ENCODE measurements at places on chromosomes 1 and 21.

- DNase-seq, result no peak
These were observed 586.3 kb downstream of the ADGRL2 start for GRCh38 chr1:82387012-82387366.

DNA sequence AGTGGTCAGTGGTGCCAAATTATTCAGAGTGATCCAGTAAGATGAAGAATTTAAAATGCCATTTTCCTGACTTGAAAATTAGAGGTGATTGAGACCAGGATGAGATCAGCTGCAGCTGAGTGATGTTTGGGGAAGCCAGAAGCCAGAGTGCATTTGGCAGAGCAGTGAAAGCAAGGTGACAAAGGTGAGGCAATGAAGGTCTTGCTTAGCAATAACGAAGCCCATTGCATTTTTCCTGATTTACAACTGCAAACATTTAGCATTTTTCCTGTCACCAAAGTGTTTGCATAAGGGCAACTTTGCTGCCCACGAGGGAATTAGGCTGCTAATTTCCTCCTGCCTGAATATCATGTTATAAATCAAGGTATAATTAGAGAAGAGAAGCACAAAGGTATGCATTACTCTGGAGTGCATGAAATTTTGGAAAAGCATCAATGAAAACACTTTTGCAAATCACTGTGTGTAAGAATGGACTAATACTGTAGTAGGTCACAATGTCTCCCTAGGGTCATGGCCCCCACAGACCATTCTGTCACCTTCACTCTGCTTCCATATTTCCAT is 188.2 kb upstream of the LYPLAL1 start:
- DNase-seq, result no peak

GRCh38 chr1:230067419-230067870 is 407 bp downstream of the GALNT2 start:
- DNase-seq, result peak; percentile 49

- DNase-seq, result no peak
These were observed 21.0 kb upstream of the TDRD10 start for GRCh38 chr1:154481053-154481452.

DNA sequence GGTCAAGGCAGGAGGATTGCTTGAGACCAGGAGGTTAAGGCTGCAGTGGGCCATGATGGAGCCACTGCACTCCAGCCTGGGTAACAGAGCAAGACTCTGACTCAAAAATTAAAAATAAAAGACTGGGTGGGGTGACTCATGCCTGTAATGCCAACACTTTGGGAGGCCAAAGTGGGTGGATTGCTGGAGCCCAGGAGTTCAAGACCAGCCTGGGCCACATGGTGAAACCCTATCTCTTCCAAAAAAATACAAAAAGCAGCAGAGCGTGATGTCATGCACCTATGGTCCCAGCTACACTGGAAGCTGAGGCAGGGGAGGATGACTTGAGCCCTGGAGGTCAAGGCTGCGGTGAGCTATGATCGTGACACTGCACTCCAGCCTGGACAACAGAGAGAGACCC is 44.4 kb upstream of the COX20 start:
- DNase-seq, result no peak

DNA sequence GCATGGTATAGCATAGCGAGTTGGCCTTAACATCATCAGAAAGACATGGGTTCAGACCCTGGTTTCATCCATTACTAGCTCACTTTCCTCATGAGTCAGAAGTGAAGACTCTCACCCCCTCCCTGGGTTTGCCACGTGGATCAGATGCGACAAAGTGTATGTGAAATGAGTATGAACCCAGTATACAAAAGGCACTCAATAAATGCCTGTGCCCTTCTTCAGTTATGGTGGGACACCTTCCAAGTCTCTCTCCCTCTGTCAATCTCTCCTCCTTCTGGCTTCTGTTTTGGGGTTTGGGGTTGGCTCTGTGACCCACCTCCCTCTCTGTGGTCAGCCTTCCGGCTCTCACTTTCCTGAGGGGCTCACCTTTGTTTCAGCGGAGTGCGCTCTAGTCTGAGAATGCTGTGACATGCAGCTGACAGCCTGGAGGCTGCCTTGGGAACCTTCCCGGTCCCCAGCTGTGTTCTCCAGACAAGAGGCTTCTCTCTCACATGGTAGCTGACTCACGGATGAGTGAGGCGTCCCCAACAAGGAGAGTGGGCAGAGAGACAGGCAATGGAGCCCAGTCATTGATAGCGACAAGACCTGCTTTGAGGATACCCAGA is 155.0 kb upstream of the EDN2 start:
- DNase-seq, result peak; percentile 63

DNA sequence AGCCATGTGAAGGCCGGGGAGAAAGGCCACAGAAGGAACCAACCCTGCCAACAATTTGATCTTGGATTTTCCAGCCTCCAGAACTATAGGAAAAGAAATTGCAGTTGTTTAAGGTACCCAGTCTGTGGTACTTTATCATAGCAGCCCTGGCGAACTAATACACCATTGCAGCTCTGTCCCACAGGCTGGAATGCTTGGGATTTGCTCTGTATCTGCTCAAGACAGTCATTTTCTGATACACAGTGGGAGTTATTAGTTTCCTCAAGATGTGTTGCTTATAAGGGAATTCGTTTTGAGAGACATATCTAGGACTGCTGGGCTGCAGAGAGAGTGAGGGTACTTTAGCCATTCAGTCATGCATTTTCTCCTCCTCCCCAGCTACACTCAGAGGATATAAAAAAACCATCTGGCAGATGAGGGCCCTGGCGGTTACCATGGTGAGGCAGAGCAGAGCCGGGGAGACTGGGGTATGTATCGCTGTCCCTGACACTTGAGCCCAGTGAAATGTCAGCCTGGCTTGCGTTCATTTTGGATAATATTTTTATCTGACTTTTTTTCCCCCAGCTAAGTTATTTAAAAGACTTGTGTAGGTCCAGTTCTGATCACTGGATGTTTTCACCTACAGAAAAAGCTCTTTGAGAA is 104.6 kb downstream of the DIRAS3 start:
- DNase-seq, result no peak

DNA sequence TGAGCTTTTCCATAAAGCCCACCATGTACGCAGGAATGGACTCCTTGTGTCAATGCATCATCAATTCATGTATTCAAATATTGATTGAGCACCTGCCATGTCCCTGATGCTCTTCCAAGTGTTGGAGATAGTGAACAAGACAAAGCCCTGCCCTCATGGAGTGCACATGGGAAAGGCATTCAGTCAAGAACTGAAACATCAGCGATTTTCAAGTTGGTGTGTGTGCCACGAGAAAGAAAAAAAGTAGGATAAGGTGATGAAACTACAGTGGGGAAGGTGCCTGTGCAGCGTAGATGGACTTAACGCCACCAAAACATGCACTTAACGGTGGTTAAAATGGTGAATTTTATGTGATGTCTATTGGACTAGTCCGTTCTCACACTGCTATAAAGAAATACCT is 432.7 kb upstream of the VAMP3 start:
- DNase-seq, result no peak

DNA sequence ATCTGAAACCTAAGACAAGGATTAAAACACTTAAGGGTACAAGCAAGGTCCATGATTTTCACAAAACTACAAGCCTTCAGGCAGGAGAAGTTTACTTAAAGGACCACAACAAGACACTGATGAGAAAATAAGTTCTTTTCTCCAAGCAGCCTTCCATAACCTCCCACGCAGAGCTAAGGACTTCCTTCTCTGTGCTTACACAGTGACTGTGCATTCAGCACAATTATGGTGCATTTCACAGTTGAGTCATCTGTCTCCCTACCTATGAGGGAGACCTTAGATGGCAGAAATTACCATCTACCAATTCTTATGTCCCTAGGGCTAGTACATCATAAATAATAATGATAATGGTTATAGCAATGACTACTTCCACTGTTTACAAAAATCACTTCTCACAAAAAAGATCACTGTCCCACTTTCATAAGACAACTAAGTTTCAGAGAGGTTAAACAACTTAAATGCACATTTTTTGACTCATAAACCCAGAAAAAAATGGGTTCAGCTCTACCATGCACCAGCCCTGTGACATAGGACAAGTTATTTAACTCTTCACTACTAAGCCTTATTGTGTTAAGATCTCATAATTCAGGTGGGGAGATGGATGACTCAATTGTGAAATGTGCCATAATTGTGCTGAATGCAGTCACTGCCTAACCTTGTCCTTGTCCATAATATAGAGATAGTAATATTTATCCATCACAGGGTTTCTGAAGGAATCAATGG is 45.3 kb downstream of the TARBP1 start:
- peak; percentile 86 for DNase-seq

DNA sequence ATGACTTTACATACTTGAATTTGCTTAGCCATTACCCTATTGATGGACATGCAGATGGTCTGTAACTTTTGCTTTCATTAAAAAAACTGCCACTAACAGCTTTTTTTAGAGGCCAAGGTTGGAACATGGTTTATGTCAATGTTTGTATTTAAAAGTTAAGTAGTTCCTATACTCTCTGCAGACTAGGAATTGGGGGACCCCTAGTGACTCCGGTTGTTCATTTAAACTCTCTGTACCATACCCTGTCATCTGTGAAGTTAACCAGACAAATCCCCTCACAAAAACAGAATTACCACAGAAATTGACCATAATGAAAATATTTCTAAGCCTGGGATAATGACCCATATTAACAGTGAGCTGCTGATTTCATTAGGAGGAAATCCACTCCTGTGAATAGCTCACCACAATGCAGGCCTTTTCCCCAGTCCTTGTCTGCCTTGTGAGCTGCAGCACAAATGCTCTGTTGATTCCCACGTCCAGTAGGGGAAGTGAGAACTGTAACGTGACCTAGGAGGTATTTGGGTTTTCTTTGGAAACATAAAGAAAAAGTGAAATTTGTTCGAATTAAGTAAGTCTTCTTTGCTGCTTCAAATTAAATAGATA is 30.2 kb upstream of the CD101 start:
- peak; percentile 53 for DNase-seq

DNA sequence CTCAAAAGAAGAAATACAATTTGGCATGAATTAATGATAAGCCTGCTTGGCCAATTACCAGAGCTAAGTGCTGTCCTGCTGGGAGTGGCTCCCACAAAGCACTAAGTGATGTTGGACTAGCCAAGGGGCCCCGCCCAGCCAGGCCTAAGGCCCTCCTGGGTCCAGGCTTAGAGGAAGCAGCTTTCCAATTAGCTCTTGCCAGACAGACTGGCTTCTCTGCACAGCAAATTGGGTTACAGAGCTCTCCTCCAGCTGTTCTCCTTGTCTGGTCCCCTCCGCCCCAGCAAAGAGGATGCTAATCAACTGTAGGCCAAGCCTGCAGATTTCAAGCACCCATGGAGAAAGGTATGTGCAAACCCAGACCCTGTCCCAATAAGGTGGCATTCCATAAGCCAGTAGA is 151.9 kb downstream of the DMRTA2 start:
- DNase-seq, result no peak

- DNase-seq, result no peak
These were observed 16.8 kb downstream of the STRIP1 start for GRCh38 chr1:110051262-110051648.

- peak; percentile 42 for DNase-seq
These were observed 177.5 kb downstream of the ASTN1 start for GRCh38 chr1:176987016-176987415.

DNA sequence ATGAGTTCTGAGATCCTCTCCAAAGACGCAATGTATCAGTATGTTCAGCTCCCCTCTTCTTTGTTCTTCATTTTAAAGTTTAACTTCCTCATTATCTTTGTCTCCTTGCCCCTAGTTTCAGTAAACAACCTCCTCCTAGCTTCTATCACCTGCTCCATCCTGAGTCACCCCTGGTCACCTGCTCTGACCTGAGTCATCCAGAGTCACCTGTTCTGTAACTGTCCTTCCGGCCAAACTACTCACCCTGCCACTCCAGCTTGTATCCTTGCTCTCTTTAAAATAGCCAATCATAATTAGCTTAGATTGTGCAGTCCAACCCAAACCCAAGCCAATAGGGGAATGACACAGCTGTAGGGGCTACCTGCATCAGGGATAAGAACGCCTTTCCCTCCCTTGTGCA is 332.0 kb downstream of the OLFM3 start:
- DNase-seq, result no peak

DNA sequence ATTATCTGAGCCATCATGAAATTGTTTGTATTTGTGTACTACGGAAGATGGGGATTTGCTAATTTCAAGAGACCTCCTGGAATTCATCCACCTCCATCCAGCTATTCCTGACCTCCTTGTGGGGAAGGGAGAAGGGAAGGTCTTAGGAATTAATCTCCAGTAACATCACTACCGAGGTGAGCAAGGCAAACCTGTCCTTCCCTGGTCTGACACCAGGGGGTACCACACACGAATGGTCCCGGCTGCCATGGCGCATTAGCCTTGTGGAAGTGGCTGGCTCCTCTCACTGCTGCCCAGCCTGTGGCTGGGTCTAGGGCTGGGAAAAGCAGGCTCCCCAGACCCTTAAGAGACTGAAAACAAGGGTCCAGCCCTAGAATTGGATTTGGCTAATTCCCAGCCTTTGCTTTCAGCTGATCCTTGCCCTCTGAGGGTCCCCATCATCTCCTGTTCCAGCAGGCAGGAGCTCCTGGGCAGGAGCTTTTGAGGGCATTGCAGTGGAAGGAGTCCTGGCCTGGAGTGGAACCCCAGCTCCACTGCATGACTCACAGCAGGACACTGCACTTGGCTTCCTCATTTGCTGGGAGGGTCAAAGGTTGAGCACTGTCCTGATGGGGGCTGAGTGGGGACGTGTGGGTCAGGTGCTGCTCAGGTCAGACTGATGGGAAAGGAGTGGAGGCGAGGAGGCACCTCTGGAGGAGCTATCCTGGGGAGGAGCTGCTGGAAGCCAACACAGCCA is 34.8 kb downstream of the RIMS3 start:
- no peak for DNase-seq

GRCh38 chr1:195686764-195687163 is 921.5 kb downstream of the KCNT2 start:
- DNase-seq, result no peak

DNA sequence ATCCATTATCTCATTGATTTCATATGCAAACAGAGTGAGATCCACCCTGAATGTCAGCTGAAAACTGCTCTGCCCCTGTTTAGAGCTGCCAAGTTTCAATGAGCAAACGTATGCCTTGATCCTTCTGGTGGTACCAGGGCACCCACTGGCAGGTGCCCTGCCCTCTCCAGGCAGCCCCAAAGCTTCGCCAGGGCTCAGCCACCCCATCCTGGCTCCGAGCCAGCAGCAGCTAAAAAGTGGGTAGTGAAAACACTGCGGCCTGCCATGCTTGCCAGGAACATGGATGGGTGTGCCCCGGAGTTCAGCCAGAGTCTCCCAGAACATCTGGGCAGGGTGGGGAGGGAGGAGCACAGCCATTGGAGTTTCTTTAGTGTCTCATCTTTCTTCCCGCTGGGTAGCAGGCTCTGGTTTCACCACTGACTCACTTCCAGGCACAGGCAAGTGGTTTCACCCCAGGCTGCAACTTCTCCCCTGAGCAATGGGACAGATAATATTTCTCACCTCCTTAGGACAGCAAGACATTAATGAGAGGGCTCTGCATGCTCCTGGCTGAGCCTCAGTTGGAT is 8.1 kb upstream of the LMX1A start:
- peak; percentile 37 for DNase-seq

- no peak for DNase-seq
These were observed 3.8 kb downstream of the MXRA8 start for GRCh38 chr1:1354271-1355247.

GRCh38 chr1:11768821-11769220 is 6.8 kb downstream of the C1orf167 start:
- DNase-seq, result no peak
